Retina (tissue), 1 donor: ENCODE measurements at places on chromosomes 16 and 17.
A peak's percentile ranks its signal among the peaks of the same experiment; 100 is the strongest.

DNA sequence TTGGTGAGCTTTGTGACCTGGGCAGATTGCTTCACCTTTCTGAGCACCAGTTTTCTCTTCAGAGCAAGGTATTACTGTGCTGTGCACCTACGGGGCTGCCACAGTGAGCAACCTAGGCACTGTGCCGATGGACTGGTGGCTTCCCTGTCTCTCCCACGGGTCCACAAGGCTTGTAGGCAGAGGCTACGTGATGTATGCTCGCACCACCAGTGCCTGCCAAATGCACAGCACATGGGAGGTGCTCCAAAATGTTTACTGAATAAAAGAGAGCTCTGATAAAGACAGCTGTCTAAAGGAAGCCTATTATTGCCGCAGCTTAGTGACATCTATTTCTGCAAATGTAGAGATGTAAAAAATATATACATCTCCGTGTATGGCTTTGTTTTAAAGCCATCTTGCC, 139.2 kb downstream of the CDK5R1 start:
- peak; percentile 34 for DNase-seq

GRCh38 chr16:22373662-22374310, 633 bp downstream of the CDR2 start:
- peak; percentile 84 for DNase-seq

DNA sequence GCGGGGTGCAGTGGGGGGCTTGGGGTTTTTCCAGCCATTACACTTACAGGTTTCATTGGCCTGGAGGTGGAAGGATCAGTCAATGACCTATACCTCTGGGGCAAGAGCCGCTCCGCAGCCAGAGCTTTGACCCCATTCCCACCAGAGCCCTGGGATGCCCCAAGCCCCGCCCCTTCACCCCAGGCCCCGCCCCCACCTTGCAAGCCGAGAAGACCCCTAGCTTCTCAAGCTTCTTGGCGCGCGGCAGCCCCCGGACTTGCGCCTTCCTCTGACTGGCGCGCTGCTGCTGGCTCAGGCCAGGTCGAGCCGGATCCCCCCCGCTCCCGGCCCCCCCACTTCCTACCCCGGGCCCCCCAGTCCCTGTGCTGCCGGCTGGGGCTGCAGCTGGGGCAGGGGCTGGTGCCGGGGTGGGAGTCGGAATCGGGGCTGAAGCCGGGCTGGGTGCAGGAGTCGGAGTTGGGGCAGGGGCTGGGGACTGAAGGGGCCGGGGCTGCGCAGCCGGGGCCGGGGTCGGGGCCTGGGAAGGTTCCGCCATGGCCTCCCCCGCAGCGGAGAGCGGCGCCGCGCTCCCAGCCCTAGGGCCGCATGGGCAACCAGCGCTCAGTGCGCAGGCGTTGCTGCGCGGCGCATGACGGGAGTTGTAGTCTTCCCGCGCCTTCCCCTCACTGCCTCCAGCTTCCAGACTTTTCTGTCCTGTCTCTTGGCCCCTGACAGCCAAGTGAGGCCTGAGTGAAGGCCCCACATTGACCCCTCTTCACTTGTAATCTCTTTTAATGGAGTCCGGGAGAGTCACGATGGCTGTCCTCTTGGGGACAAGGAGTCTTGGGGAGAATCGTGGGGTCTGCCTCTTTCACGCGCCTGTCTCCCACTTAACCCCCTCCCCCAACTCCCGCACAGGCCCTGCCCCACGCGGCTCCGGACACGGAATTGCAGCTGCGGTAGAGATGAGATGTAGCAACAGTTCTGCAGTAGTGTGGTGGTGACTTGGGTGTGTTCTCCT, at the start of gene KAT2A:
Gene KAT2A (minus strand): TSS at position 598 of the 1,000 bp plus-strand sequence. CDS start 63 bp downstream, at position 535.
- DNase-seq: peak; percentile 87

DNA sequence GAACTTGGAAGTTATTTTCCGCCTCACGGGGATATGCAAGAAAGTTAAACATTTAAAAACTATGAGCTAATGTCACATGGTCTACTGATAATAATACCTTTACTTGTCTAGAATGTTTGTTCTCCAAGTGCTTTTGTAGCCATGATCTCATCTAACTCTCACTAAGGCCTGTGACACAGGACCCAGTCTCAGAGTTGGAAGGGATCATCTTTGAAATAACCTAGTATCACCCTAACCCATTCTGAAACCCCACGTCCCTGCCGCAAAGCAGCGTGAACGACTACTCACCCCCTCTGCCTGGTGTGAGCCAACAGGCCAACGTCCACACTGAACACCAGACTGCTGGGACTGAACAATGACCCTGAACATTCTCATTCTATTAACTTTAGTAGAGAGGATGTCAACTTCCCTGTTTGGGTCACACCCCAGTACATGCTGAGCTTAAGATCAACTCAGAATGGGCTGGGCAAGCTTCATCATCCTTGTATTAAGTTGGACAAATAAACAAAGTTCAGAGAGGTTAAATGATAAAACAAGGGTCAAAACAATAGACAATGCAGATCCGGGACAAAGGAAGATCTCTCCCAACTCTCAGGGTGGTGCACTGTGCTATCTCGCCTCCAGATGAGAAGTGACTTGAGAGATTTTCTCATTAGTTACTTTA, 54.8 kb upstream of the BCAR1 start:
- no peak for DNase-seq

- DNase-seq: no peak
Observed at GRCh38 chr17:74703311-74703710, 9.4 kb downstream of the CD300LF start.

DNA sequence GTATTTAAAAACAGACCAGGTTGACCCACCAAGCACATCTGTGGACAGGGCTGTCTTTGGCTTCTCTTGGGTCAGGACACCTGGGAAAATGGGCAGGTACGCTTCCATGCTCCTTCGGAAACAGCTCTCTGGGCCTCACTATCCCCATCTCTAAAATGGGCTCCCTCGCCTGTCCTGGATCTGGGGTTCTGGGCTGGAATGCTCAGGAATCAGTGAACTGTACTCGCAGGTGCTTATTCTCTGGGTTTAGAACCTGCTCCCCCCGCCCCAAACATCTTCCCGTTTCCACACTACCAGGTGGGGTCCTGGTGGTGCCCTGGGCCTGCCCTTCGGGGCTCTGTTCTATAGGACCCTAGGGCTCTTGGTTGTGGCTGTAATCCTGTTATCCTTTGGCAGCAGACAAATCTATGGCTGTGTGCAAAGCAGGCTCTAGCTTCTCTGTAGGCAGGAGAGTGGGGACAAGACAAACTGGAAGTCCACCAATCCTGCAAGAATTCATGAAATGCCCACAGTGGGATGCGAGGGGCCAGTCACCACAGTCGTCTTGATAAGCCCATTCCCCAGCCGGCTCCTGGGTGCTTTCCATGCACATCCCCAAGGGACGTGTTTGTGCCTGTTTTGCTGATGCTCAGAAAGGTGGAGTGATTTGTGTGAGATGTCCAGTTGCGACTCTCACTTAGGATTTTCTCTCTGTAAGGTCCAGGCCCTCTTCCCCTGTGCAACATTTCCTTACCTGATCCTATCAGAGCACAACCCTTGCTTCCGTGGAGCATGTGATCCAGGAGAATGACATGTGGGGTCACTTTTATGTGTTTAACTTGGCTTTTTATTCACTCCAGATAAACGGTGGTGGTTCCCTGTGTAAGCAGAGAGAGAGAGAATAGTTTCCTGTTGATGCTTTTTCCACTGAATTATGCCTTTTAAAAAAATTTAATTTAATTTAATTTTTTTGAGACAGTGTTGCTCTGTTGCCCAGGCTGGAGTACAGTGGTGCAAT, 37.2 kb downstream of the HAPSTR1 start:
- no peak for DNase-seq

- no peak for DNase-seq
Observed at GRCh38 chr16:57266531-57267260, 17.8 kb downstream of the PLLP start.

DNA sequence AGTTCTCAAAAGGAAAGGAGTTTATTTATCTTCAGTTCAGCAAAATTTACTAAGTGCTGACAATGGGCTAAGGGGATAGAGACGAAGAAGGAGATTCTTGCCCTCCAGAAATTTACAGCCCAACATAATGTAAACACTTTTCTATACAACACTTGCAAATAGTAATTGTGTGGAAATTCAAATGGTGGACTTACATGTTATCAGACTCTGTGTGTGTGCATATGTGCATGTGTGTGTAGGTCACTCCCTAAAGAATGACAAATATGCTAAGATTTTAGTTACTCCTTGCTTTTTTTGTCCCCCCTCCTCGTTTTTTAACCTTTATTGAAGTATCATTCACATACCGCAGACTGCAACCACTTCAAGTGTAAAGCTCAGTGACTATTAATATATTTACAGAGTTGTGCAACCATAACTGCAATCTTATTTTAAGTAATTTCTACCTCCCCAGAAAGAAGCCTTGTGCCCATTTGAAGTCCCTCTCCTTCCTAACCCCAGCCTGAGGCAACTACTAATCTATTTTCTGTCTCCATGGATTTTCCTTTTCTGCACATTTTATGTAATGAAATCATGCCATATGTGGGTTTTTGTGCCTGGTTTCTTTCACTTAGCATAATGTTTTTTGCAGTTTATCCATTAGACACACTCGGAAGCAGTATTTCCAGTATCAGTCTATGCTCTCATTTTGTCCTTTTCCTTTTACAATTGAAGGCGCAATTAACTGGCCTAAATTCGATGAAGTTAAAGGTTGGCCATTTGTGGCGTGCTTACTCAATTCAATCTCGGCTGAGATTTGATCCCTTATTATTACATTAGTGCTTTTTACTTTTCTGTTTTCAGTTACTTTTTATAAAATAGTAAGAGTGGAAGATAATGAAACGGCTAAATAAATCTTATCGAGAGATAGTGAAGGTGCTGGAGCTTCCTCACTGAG, 318.4 kb downstream of the HAPSTR1 start:
- no peak for DNase-seq

DNA sequence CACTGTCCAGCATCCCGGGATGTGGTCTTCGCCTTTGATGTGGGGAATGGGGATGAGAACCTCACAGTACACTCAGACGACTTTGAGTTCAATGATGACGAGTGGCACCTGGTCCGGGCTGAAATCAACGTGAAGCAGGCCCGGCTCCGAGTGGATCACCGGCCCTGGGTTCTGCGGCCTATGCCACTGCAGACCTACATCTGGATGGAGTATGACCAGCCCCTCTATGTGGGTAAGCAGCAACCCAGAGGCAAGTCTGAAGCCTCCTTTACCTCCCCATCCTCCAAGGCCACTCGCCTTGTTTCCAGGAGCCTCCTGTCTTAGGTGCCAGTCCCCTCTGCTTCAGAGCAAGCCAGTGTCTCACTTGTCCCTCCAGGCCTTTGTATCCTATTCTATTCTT, 10.2 kb downstream of the CNTNAP1 start:
- no peak for DNase-seq

GRCh38 chr17:47604598-47604927, 45.2 kb upstream of the KPNB1 start:
- DNase-seq: no peak

GRCh38 chr17:68657576-68657975, 56.4 kb upstream of the FAM20A start:
- no peak for DNase-seq

DNA sequence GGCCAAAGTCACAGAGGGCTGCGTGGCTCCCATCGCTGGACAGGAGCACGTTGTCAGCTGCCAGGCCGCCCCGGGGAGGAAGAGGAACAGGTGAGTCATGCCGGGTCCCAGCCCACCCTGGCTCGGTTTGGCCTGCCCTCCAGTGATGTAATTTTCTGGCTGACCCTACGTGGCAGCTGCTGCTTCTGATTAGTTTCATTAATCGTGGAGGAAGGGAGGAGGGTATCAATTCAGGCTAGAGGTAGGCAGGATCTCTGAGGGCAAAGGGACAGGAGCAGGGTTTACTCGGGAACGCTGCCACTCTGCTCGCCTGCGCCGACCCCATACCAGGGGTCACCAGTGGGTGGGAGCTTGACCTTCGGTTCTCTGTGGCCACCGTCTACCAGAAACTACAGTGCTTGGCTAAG, 11.7 kb upstream of the SPATA32 start:
- DNase-seq: no peak

DNA sequence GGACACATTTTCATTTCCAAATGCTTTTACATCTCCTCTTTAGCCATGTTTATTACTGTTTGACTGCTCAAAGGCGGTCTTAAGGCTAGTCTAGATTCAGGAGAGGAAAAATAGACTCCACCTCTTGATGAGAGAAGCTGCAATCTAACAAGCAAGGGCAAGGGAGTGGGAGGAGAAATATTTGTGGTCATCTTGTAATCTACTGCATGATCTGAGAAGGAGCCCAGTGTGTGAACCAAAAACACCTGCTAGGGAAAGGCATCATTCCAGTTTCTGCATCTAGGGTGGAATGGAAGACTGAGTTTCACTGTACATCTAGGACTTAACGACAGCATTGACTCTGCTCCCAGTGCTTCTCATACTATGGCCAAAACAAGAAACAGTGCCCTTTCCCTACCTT, 232.2 kb upstream of the HS3ST3A1 start:
- no peak for DNase-seq

DNA sequence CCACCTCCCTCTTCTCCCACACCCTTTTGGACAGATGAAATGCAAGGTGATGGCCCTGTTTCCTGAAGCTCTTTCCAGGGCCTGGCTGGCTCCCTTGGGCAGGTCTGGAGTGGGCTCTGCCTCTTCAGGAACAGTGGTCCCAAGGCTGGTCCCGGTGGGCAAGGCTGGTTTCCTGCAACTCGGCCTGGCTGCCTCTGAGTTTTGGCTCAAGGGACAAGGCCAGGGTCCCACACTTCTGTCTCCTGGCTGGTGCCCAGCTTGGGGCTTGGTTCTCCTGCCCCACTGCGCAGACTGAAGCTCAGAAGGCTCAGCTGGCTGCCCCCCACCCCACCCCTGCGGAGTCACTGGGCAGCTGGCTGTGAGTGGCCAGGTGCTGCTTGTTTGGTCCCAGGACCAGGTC, 3.8 kb upstream of the ACTG1 start:
- DNase-seq: no peak

DNA sequence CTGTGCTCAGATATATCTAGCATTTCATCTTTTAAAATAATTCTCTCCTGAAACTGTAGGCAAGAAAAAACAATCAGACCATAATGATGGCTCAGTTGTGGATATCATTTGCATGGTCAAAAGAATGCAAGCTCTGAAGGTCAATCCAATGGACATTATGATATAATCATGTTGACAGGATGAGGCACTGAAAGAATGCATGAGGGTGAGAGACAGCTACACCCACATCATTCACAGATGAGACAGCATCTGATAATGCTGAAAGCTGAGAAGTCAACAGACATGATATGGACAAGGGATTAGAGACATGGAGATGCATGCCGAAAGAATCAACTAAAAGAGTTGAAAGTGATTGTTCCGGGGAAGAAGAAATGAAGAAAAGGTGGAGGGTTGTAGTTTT, 346.4 kb upstream of the CDH5 start:
- DNase-seq: peak; percentile 34
